Stimulated activated CD4-positive, alpha-beta T cell treated with anti-CD3 and anti-CD28 coated beads, Interleukin-1b, Interleukin-23, amount 100 ng/mL, for 4 hours (primary cell): ENCODE measurements at places on chromosomes 5 and 9.

- DNase-seq: no peak
Measured at GRCh38 chr9:26112724-26113123, 434.5 kb upstream of the TUSC1 start.

DNA sequence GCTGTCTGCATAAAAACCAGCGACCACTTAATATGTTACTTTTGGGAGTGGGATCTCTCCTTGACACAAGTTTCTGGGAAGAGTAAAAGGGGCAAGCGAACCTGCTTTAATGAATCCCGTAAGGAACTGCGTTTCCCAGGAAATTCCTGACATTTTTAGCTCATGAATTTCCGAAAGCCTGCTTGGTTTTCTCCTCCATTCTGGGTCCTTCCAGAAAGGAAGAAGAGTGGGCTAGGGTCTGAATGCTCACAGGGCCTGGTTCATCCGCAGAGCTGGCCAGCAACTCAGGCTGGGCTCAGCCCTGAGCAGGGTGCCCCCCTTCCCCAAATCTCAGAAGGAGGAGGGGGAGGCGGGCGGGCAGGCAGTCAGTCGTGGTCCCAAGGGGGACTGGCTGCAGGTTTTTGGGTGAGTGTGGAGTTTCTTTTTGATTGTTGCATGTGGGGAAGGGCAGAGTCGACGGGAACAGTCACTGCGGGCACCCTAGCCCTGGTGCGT is 1.2 kb upstream of the PURA start:
- DNase-seq: no peak

GRCh38 chr9:81877047-81877446 is 51.2 kb upstream of the SPATA31D4 start:
- no peak for DNase-seq

GRCh38 chr5:55850839-55851674 is at the start of gene IL31RA:
TSS of gene IL31RA (plus strand) at chr5:55851357. CDS start at chr5:55851571, 214 bp downstream.
- no peak for DNase-seq

DNA sequence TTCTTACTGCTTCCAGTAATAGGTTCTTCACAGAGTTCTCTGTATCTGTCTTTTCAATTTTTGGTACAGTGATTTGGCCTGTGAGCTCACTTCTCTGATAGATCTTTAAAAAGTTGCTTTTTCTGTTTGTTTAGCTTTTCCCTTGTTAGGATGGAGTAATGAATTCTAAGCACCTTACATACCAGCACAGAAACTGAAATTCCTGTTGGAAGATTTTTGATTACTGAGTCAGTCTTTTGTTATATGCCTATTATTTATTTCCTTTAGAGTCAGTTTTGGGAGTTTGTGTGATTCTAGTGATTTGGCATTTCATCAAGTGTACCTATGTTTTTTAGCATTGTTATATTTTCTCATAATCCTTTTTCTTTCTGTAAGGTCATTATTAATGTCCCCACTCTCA is 37.6 kb upstream of the IPPK start:
- DNase-seq: no peak

GRCh38 chr5:89936576-89936975 is 473.0 kb downstream of the CETN3 start:
- no peak for DNase-seq

DNA sequence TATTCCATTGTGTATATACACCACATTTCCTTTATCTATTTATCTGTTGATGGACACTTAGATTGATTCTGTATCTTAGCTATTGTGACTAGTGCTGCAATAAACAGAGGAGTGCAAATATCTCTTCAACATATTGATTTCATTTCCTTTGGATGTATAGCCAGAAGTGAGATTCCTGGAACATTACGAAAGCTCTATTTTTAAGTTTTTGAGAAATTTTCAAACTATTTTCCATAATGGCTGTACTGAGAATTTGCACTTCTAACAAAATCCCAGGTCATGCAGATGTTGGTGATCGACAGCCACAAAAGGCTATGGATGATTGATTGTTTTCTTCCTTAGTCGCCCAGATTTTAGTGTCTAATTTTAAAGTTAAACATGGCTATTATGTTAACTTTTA is 132.7 kb upstream of the MTAP start:
- DNase-seq: no peak

GRCh38 chr9:137300567-137301080 is 1.4 kb downstream of the NRARP start:
- no peak for DNase-seq

- DNase-seq: no peak
Measured at GRCh38 chr5:172658961-172659501, 18.0 kb downstream of the NEURL1B start.

DNA sequence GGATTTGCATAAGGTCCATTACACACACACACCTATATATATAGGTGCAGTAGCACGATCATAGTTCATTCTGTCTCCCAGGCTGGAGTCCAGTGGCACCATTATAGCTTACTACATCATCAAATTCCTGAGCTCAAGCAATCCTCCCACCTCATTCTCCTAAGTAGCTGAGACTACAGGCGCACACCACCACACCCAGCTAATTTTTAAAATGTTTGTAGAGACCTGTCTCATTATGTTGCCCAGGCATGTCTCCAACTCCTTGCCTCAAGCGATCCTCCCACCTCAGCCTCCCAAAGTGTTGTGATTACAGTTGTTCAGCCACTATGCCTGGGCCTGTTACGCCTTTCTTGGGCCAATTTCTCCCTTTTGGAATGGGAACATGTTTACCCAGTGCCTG is 39.7 kb downstream of the DNAJB5 start:
- DNase-seq: no peak

DNA sequence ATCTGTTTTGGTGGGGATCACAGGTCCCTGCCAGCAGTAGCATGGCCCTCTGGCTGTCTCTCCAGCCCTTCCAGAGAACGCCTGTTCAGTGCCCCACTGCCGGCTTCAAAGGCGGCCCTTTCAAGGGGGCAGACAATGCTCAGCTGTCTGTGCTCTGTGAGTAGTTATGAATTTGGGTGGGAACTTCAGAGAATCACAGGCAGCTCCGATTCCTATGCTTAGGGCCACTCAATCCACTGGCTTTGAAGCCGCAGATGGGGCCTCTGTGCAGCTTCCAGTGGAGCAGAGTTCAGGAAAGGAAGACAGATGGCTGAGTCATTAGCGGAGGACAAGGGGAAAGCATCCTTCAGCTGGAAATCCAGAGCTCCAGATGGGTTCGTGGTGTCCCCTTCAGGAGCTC is 42.4 kb downstream of the NKX2-5 start:
- DNase-seq: no peak

DNA sequence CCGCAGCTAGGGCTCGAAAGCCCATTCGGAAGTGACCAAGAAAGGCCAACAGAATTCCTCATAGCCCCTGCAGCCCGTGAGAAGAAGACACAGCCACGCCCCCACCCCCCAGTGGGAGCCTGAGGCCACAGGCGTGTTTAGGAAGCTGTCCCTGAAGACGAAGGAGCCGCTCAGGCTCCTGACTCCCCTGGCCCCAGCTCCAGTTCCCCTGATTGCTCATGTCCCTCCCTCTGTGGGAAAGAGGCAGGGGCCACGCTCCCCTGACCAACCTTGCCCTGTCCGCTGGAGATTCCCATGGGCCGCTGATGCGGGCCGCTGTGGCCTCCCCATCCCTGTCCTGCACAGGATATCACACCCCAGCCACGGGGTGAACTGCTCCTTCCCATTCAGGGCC is 13.6 kb downstream of the ROPN1L start:
- no peak for DNase-seq

DNA sequence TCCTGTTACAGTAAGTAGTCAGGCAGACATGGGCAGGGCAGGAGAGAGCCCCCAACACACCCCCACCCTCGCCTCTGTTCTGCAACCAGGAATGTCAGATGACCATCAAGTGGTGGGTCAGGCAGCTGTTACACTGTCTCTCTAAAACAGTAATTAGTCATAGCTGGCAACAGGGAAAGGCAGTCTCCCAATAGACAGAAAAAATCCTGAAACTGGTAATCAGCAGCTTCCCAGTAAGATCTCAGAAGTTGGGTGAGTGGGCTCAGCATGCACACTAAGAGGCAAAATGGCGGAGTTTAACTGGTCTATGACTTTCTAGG is 90.2 kb downstream of the C5orf15 start:
- no peak for DNase-seq

GRCh38 chr5:181260720-181261319 is at the start of gene TRIM52:
TSS of gene TRIM52 (minus strand) at chr5:181261143. CDS start at chr5:181260813, 330 bp downstream.
- peak; percentile 88 for DNase-seq

GRCh38 chr5:32538031-32538547 is 47.3 kb upstream of the SUB1 start:
- peak; percentile 37 for DNase-seq

- DNase-seq: peak; percentile 56
Measured at GRCh38 chr9:99266255-99267023, 44.4 kb downstream of the SEC61B start.

DNA sequence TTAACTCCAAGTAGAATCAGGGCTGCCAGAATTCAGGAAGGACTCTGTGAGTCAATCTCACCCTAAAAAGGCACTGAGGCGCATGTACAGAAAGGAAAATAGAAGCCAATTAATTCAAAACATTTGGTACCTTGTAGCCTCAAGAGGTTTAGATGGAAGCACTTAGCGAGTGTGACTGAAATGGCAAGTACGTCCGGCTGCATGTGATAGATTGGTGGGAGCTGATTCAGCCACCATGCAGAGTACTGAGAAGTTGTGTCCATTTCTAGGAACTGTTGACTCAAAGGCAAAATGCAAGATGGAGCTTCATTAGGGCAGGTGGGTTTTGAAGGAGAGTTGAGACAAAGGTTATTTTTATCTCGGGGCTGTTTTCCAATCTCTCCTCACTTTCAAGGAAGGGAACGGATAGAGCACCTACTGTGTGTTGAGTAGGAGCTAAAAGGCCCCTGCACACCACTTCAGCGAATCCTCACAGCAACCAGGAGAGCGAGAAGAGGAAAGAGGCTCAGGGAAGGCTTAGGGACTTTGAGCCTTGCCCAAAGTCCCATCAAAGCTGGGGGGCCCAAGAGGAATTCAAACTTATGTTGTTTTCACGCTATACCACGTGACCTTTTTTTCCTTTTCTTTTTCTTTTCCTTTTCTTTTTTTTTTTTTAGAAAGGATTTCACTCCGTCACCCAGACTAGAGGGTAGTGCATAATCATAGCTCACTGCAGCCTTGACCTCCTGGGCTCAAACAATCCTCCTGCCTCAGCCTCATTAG is 34.6 kb upstream of the CPEB4 start:
- no peak for DNase-seq

- DNase-seq: no peak
Measured at GRCh38 chr5:158463188-158463587, 604.2 kb upstream of the CLINT1 start.
